ENCODE measurements at places on chromosomes 5 and 9.

DNA sequence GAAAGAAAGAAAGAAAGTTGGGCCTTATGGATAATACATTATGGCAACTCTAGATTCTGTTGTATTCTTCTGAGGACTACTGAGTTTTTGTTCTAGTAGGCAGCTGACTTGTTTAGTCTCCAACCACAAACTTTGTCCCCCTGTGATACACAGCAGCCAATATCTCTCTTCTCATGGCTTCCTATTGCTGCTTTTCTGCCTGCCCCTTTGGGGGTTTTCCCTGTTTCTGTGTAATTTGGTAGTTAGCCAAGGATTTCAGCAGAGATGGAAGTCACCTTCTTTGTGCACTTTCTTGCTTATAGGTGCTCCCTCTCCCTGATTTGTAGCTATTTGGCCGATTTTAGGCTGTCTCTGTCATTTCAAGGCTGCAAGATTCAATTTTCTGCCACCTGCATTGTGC is 109.6 kb downstream of the FGF1 start:
- no peak for DNase-seq

DNA sequence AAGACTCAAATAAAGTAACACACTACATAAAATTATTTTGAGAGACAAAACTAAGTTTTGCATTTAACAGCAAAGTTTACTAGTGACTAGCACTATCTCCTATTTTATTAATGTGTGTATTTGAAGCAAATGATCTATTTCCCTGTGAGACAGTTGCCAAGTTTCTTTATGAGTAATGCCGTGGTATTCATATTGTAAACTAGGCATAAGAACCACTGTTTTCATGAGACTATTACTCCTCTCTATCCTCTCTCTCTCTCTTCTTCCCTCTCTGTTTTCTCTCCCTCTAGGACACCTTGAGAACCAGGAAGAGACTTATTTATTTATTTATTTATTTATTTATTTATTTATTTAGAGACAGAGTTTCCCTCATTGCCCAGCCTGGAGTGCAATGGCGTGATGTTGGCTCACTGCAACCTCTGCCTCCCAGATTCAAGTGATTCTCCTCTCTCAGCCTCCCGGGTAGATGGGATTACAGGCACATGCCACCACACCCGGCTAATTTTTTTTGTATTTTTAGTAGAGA is 61.1 kb downstream of the MLANA start:
- no peak for DNase-seq

- no peak for DNase-seq
Measured at GRCh38 chr5:159864885-159865691, 51.2 kb upstream of the ADRA1B start.

- no peak for DNase-seq
Measured at GRCh38 chr5:135494196-135494595, 41.6 kb downstream of the NEUROG1 start.

- DNase-seq: no peak
Measured at GRCh38 chr5:65268525-65268924, 213.2 kb downstream of the ADAMTS6 start.

DNA sequence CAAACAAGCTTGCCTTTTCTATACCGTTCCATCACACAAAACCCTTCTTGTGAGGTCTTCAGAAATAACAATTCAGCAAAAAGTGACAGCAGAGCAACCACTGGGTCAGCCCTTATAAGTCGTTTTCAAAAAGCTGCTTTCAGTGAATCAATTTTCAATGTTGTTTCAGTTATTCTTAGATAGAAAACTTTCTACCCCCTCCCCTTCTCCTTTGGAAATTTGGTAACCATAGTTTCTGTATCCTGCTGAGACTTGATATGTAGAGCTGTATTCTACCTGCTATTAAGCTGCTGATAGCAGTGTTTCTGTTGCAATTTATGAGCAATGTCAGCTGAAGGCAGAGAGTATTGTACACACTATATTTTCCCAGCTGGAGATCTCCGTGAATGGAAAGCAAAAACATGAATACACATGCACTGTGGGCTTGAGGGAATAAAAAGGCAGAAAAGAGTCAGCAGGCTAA is 75.7 kb downstream of the ZNF608 start:
- no peak for DNase-seq

- no peak for DNase-seq
Measured at GRCh38 chr5:82886911-82887310, 190.3 kb downstream of the TMEM167A start.

- no peak for DNase-seq
Measured at GRCh38 chr5:35285435-35285834, 55.1 kb upstream of the PRLR start.

DNA sequence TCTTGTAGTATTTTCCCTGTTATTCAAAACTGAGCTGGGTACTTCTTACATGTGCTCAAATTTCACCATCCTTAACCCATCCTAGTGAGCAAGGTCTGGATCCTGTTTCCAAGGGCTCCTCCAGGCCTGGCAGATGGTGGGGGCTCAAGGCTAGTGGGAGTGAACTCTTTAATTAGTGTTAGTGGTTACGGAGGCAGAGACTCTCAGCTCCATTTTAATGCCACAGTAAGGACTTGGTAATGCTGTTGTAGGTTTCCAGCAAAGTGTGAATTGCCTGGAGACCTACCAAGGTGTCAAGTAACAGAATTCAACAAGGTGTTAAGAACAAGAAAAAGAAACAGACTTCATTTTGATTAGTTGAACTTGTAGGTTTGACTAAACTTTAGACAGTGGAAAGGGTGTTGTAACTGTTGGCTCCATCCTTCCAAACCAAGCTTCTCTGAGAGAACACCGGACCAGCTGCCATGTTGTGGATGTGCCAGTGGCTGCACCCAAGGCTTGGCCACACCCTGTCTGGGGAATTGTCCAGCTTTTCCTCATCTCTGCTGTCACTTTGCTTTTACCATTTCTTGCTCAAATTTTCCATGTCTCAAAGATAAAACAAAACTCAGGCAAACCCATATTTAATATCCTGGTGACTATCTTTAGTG is 98.7 kb downstream of the ADCY2 start:
- DNase-seq: no peak

DNA sequence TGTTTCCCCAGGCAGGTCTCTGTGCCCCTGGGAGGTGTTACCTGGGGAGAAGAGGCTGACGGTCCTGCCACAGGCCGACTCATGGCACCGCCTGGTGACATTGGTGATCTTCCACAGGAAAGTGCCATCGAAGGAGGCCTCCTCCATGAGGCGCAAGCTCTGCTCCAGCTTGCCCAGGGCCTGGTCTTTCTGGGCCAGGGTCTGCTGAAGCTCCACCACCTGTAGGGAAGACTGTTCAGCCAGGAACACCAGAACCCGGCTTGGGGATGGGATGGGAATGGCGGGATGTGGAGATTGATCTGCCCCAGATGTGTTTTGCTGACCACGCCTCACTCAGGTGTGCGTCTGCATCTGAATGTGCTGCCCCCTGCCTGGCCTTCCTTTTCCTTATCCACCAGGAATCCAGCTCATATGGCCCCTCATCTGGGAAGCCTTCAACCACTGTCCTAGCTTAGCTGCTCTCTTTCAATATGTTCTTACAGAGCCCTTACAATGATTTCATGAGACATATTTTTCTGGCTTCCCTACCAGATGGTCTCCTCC is 15.2 kb downstream of the TRAF1 start:
- DNase-seq: no peak

DNA sequence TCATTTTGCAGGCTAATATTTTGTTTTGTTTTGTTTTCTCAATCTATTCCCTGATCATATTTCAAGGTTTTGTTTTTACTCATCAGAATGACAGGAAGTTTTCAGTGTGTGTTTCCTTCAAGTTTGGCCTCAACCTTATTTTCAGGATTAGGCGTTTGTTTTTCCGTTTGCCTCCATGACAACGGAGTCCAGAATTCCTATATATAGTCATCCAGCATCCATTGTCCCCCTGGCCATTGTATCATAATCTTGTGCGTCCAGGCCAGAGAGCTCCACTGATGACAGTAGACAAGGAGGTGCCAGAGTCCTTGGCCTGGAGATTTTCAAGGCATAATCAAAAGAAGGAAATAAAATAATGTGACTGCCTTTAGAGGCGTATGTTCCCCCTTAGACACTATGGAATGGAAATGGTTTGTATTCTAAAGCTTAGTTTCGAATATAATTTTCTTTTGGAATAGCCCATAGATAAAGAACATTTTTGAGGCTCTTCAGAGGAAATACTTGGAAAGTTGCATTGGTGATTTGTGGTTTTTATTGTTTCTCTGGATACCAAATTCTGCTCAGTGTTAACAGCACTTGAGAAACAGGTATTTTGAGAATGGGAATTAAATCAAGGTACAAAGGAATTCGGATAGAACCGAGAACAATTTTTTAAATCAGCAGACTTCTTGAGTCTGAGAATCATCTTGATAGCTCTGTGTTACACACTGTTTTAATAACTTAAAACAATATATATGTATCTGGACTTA is 99.8 kb downstream of the ZNF462 start:
- DNase-seq: no peak

DNA sequence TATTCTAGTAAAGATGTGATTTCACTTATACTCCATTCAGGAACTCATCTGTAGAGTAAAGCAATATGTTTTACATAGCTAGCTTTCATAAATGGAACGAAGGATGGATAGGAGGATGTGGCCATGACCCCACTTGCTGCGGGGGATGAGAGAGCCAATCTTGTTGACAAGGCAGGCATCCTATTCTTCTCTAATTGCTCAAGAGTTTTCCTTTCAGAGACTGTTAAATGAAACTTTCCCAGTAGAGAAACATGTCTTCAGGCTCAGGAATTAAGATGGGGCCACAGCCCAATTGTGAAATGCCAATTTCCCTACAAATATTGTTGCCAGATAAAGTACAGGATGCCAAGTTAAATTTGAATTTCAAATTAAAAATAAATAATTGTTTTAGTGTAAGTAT is 196.2 kb upstream of the TUT7 start:
- no peak for DNase-seq

- no peak for DNase-seq
Measured at GRCh38 chr5:127666043-127666716, 17.3 kb downstream of the CTXN3 start.

- DNase-seq: no peak
Measured at GRCh38 chr5:4563400-4563799, 576.7 kb upstream of the ADAMTS16 start.

- no peak for DNase-seq
Measured at GRCh38 chr5:172444110-172444510, 10.2 kb downstream of the SH3PXD2B start.

GRCh38 chr5:155954701-155955445 is 372.1 kb upstream of the SGCD start:
- no peak for DNase-seq

GRCh38 chr5:35066260-35066795 is 18.6 kb upstream of the AGXT2 start:
- no peak for DNase-seq

- no peak for DNase-seq
Measured at GRCh38 chr5:81805086-81805485, 54.2 kb upstream of the SSBP2 start.

DNA sequence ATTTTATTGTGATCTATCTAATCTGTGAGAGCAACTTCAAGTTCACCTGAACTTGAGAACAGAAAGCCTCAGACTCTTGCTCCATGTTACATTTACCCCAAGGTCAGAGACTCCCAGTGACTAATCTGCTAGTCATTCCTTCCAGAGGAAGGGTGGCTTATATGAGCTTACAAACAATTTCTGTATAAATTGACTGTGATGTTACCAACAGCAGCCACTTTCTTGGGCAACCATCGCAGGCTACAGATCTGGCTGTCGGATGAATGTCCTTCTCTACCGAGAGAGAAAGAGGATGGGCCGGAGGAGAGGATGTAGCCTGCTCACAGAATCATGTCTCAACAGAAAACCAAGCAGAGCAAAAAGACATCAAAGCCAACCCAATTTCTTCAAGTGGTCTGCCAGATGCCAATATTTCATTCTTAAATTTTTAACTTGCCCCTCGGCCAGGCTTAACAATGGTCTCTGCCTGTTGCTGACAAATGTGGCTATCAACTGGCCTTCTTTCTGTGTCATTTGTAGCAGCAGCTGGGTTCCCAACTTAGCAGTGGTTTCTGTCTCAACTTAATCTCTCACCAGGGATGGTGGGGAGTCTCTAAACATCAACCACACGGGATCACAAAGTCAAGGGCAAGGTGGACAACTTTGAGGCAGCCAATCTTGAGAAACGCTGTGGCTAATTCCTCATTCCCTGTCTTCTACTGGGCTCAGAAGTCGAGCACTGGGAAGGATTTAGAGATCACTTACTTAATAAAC is 81.3 kb downstream of the RAPGEF1 start:
- DNase-seq: no peak

DNA sequence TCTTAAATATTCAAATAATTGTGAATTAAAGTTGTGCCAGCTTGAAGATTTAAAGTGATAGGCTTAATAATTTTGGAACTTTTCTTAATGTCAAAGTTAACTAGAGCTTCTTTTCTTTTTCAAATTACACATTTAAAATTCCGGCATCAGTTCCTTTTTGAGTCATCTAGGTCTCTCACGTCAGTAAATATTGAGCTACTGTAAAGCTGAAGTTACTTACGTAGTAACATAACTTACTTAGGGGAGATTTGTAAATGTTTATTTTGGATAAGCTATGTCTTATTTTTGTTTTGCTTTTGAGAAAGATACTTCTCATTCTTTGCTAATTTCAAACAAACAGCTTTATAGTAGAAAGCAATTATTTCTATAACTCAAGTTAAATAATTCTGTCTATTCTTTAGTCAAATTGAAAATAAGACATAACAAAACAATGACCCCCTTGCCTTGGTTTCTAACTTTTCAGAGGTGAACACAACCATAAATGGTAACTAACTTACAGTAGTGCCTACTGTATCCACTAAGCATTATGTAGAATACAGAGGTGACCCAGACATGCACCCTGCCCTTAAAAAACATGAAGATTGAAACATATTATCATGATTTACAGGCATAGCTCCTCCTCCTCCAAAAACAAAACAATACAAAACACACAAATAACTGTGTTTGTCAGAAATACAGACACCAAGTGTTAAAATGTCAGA is 29.8 kb downstream of the CD274 start:
- DNase-seq: no peak

- DNase-seq: no peak
Measured at GRCh38 chr5:55003432-55004065, 18.2 kb upstream of the ESM1 start.

DNA sequence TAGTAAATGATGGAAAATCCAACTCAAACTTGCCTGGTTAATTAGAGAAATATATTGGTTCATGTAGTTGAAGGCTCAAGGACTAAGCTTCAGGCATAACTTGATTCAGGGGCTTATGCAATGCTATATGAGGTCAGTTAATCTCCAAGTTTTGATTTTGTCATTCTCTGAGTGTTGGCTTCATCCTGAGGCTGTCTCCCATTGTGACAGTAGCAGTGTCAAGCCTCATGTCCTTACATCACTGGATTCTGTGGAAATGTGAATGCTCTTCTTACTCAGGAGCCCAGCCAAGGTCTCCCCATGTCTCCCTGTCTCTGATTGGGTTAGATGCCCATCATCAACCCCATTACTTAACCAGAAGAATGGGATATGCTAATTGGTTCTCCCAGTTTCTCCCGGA is 44.4 kb upstream of the SNX2 start:
- no peak for DNase-seq

GRCh38 chr9:115360122-115360521 is 242.2 kb upstream of the TNC start:
- no peak for DNase-seq

GRCh38 chr5:153883854-153884611 is 154.7 kb downstream of the FAM114A2 start:
- no peak for DNase-seq

- no peak for DNase-seq
Measured at GRCh38 chr9:114929201-114929600, 1.2 kb downstream of the TNFSF8 start.
